Urinary bladder (tissue), 4 donors: ENCODE measurements at places on chromosomes 16 and 17. TPM values are rescaled to one million over a fixed set of nuclear protein-coding genes. Genes with fewer than 3 reads are reported as not detected.

Gene CHRNB1
- 15.4 TPM for polyA plus RNA-seq

Gene KRT25
- not detected for polyA plus RNA-seq

Gene ABCC11
- polyA plus RNA-seq: 0.18 TPM

Gene NXPH3
- polyA plus RNA-seq: 26.4 TPM

Gene PLLP
- 9.5 TPM for polyA plus RNA-seq

Gene RABEP2
- 23.4 TPM for polyA plus RNA-seq

Gene NKD1
- 5.9 TPM for polyA plus RNA-seq

DNA sequence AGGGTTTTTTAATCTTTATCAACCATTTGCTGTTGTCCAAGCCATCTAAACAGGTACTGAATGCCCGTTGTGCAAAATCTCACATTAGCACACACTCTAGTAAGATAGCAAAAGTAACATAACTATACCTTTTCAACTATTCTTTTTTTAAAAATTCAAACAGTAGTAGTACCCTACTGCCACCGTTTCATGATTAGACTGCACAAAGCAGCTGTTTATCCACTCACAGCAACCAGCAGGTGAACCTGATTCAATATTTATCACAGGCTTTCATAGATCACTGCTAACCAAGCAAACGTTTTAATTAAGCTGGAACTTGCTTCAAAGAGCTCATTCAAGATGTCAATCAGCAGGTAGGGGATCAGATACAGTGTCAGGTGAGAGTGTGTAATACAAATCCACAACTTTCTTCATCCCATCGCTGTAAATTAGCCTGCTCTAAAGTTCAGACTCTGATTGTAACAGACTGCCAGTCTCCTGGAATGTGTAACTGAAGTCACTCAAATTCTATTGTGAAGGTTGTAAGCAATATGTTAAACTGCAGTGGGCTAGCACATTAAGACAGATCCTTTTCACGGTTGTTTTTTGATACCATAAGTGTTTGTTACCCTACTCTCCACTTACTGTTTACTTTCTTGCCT, 47.3 kb downstream of the BRIP1 start:
- no peak for DNase-seq

DNA sequence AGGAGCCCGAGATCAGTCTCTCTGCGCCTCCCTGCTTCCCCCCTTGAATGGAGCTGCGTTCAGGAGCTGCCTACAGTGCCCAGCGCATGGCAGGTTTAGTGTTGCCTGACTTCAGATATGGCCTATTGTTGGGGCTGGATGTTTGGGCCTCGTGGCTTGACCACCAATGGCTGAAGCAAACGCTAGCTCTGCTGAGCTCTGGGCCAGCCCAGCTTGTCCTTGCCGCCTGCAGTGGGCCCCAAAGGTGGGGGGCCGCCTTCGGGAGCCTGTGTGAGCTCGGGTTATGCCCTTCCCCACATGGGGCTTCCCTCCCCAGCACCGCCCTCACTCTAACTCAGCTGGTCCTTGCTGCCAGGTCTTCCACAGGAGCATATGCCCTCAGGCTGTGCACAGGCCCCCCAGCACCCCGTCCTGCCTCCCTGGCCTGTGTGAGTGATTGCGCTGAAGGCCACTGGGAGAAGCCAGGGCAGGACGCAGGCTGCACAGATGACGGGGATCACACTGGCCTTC, 2.0 kb upstream of the METTL26 start:
- DNase-seq: no peak

DNA sequence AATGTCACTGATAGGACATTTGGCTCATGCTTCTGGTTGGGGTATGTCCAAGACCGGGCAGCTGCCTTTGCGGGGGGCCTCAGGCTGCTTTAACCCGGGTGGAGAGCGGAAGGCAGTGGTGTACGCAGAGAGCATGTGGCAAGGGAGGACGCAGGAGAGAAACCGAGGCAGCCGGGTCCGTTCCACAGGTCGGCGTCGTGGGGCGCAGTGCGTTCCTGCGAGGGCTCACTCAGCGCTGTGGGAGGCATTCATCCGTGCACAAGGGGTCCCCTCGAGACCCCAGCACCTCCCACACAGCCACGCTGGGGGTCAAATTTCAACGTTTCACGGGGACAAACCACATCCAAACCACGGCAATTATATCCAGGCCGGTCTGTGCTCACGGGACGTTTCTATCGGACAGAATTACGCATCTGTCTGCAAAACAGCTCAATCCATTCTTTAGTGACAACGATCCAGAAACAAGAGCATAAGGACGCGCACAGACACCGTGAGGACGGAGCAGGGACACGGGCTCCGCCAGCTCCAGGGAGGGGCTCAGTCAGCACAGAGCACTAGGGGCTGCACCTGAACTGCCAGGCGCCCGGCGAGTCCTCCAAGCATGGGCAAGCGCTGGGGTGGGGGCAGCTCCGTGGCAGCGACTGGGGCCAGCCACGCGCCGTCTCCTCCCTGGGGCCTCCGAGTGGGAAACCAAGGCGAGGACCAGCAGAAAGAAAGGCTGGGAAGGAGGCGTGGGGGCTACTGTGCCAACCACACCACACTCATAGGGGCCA, 108.4 kb upstream of the METRNL start:
- DNase-seq: no peak

DNA sequence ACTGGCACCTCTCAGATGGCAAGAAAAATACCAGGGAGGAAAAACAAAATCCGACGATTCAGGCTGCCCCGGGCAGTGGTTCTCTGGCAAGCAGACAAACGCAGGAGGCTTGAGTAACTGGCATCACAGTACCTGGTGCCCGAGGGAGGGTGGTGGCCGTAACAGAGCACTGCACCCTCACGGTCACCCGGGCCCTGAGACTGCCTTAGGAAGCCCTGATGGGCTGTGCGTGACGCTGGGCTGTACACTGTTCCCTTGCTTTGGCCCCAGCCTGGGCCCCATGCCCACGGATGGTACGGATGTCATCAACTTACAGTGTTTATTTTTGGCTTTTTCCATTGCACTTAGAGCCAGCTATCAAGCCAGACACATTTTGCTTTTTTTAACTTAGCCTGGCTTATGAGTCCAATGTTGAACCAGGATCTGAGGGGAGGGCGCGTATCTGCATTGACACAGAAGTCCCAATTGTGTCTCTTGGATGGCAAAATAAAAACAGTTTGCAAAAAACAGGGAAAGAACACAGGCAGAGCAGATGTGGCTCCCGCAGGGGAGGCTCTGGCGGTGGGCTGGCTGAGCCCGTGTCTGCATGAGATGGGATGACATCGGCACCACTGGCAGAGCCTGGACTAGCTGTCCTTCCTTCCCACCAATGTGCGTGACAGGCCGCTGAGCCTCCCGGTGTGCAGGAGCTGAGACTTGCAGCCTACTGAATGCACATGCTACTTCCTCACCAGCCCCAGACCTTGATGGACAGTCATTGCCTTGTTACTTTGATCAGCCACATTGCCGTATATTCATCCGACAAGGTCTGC, 287.7 kb downstream of the FOXL1 start:
- no peak for DNase-seq

GRCh38 chr17:8894202-8894671, 26.8 kb upstream of the PIK3R6 start:
- no peak for DNase-seq

DNA sequence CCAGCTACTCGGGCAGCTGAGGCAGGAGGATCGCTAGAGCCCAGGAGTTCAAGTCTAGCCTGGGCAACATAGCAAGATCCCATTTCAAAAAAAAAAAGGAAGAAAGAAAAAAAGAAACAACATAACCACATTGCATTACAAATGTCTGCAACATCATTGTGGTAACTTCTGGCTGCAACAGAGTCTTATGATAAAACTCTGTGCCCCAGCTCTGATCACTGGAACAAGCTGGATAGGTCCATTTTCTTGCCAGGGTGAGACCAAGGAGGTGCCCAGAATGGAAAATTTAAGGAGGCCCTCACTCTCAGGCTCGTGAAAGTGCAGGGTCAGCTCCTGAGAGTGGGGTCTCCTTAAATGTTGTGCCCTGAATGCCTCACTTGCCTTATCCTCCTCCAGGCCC, 37.8 kb upstream of the KDM8 start:
- DNase-seq: no peak

DNA sequence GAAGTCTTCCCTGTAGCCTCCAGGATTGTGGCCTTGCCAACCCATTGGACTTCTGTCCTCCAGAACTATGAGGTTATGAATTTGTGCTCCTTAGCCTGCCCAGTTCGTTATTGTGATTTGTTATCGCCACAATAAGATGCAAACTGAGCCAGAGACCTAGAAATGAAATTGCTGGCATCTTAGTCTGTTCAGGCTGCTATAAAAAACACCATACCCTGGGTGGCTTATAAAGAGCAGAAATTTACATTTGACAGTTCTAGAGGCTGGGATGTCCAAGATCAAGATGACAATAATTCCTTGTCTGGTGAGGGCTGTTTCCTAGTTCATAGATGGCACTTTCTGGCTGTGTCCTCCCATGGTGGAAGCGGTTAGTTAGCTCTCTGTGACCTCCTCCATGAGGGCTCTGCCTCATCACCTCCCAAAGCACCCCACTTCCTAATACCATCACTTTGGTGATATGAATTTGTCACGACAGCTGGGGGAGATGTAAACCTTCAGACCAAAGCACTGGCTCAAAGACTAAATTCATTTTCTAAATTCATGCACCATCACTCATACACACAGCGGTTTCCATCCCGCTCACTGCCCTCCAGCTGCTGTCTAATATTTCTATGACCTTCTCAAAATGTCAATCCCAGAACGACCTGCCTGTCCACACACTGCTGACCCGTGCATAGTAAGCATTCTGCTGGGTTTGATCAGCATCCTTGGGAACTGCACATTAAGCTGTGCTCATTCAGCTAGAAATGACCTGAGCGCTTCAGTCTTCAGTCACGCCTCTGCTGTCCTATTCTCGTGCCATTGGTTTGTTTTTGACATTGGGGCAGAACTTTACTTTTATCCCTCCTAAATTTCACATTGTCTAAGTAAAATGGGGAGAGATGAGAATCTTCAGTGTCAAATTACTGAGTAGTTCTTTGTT, 36.6 kb downstream of the GINS3 start:
- no peak for DNase-seq

DNA sequence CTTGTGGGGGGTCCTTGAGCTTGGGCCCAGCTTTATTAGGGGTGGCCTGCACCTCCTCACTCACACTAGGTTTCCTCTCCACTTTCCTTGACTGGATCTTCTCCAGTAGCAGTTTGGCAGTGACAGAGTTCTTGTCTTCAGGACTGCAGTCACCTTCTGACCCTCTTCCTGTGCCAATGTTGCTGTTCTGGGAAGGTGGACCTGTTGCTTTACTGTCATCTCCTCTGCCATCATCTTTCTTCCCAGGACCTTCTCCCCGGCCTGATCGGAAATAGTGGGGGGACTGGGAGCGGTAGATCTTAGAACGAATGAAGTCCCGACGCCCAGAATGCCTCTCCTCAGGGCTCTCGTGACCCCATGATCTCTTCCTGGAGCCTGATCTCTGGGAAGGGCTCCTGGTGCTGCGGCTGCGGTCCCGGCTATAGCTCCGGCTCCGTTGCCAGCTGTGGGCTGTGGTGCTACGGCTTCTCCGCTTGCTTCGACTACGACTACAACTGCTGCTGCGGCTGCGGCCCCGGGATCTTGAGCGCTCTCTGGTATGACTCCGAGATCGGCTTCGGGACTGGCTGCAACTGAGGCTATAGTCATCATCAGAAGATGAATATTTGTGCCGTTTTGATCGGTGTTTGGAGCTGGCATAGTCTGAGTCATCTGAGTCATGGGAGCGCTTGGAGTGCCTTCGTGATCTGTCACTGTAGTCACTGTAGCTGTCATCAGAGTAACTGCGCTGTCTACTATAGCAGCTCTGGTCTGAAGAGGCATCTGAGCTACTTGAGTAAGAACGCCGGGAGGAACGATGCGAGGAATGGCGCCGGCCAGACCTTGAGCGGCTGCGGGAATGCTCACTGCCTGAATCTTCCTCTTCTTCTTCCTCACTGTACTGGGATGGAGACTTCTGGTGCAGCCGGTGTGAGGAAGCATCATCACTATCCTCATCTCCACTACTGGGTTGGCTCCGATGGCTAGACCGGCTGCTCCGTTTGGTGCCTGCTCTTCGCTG, 9.5 kb upstream of the ITGA2B start:
- no peak for DNase-seq

- DNase-seq: no peak
Observed at GRCh38 chr17:27038676-27039075, 255.2 kb upstream of the WSB1 start.

DNA sequence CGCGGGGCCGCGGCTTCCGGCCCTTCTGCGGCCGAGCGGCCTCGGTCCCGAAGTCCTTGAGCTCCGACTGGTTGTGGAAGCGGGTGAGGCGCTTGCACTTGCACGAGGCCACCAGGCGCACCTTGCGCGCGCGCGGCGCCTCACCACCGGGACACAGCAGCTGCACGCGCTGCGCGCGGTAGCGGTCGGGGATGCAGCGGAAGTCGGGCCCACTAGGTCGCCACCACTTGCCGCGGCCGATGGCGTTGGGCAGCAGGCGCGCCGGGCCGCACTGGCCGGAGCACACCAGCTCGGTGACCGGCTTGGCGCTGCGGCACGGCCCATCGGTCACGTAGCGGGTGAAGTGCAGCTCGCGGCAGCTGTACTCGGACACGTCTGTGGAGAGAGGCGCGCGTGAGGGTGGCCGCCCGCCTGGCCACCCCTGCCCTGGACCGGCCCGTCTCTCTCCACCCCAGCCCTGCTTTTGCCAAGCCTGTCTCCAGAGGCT, 3.2 kb downstream of the SOST start:
- no peak for DNase-seq

GRCh38 chr16:85844786-85845185, 45.3 kb downstream of the COX4I1 start:
- DNase-seq: peak; percentile 29

- no peak for DNase-seq
Observed at GRCh38 chr17:55377671-55378275, 43.9 kb downstream of the MMD start.

DNA sequence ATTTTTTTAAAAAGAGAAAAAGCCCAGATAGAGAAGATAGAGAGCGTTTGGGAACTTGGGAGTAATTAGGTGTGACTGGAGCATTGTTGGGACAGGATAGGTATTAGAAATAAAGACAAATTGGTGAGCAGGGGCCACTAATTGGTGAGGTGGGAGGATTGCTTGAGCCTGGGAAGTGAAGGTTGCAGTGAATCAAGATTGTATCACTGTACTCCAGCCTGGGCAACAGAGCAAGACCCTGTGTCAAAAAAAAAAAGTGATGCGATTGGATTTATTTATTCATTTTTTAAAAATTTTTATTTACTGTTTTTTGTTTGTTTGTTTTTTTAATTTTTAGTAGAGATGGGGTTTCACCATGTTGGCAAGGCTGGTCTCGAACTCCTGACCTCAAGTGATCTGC, 5.1 kb downstream of the CASC3 start:
- DNase-seq: no peak

DNA sequence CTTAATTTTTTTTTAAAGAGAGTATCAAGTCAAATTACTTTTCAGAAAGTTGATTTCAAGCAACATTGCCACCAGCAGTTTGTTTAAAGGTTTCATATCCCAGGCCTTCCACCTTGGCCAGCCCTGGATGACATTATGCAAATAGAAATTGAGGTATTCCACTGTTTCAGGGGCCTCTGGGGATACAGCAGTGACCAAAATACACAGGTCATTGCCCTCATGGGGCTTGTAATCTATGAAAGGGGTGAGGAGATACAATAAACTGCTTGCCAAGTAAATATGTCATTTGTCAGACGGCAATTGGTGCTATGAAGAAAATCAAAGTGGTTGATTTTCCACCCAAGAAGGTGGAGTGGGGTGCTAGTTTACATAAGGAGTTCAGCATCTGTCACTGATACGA, 37.8 kb upstream of the TMC5 start:
- DNase-seq: no peak
